ENCODE measurements at places on chromosomes 16 and 17.

- DNase-seq: peak; percentile 85
Measured at GRCh38 chr16:85334718-85335583, 222.7 kb upstream of the CIBAR2 start.

GRCh38 chr17:28402224-28402630, 3.8 kb downstream of the SLC46A1 start:
- DNase-seq: no peak

DNA sequence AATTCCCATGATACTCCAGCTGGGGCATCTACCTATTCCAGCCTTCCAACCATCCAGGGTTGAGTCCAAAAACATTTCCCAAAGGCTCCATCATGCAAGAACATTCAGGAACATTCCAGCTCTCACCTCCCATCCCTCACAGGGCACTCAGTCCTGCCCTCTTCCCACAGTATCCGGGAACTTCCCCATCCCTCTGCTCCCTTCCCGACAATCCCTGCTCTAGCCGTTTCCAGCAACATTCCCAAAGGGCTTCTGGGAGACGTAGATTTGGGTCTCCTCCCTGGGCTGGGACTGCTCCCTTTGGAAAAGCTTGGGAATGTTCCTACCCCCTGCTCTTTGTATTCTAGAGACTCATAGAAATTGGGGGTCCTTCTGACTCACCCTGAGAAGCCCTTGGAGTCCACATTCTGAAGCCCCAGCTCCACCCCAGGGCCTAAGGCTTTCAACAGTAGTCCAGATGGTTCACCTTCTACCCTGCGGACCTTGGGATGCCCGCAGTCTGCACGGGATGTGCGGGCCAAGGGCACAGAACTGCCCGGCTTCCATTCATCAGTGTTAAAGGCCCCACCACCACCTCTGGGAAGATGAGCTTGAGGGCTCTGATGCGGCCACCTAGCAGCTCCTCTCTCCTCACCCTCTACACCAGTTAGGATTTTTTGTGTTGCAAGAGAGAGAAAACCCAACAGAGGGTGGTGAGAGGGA, 25.4 kb downstream of the NGFR start:
- DNase-seq: no peak

GRCh38 chr17:522919-523318, 170.3 kb upstream of the RPH3AL start:
- DNase-seq: no peak

GRCh38 chr16:16113076-16113475, 110.2 kb downstream of the ABCC6 start:
- no peak for DNase-seq

- DNase-seq: no peak
Measured at GRCh38 chr16:82242201-82242600, 72.2 kb upstream of the MPHOSPH6 start.

- DNase-seq: no peak
Measured at GRCh38 chr17:79684132-79684985, 46.4 kb upstream of the ENPP7 start.
